Activated CD4-positive, alpha-beta T cell treated with anti-CD3 and anti-CD28 coated beads, Interleukin-2, Interleukin-4, amounts not matched to agents 100 ng/mL and 50 ng/mL, durations not matched to agents 16 hours and 8 hours (primary cell): ENCODE measurements at places on chromosomes 5 and 9.

DNA sequence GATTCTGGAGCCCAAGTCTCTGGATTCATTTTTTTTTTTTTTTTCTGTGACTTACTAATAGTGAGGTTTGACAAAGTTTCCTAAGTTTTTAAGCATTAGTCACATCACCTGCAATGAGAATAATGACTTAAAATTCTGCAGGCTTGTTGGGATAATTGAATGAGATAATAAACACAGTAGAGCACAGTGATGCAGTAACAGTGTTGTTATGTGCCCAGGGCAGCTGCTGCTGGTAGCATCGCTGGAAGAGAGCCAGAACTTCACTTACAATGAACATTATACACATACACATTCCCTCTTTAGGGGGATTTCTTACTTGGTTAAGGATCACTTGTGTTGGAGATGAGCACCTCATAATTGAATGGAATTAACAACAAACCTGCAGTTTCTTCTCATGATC is 78.9 kb downstream of the ALDH7A1 start:
- DNase-seq = no peak

- no peak for DNase-seq
These were observed 153.2 kb downstream of the XRCC4 start for GRCh38 chr5:83230511-83230910.

DNA sequence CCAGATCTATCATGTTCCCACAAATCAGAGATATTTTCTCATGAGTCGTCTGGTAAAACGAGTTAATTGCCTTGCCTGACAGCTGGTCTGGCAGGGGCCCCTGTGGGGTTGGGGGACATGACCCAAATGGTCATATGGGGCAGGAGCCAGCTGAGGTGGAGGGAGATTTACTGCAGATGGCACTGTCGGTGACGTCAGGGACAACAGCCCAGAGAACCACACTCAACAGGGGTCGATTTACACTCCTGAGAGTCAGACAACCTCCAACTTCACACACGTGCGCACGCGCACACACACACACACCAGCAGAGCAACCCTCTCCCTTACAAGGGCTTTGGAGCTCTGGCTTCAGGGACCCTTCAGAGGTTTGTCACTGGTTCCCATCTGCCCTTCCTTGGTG is 23.4 kb upstream of the GABRP start:
- DNase-seq = no peak

GRCh38 chr9:80951675-80952074 is 737.7 kb downstream of the TLE1 start:
- DNase-seq = no peak

DNA sequence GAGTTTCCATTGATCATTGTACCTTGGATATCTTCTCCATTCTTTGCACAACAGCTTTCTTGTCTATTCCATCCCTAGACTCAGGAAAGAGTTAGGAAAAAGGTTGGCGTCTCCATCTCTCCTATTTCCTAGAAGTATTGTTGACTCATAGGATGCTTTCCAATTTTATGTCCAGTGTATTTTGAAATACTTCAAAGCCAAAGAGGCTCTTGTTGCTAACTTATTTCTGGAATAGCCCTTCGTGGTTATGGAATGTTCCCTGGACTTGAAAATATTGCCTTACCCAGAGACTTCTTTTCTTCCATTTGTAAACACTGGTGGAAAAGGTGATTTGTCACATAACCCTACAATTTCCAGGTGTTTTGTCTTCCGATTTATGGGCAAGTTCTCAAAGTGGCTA is 402.3 kb upstream of the ZNF608 start:
- DNase-seq = no peak

DNA sequence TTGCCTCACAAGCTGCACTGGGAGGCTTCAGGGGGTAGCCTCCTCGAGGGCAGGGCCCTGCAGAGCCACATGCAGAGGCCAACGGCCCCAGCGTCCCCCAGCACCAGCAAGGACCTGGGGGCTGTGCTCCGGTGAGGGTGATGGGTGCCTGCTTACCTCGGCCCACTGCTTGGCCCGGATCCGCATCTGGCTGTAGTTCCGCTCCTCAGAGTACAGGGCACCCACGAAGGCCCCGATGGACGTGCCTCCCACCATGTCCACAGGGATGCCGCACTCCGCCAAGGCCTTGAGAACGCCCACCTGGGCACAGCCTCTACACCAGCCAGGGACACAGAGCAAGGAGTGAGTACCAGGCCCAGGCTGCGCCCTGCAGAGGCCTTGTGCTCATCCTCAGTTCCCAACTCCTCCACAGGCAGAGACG is 8.0 kb upstream of the NSMF start:
- DNase-seq = no peak

GRCh38 chr5:16712620-16713019 is 95.8 kb upstream of the RETREG1 start:
- DNase-seq = no peak

DNA sequence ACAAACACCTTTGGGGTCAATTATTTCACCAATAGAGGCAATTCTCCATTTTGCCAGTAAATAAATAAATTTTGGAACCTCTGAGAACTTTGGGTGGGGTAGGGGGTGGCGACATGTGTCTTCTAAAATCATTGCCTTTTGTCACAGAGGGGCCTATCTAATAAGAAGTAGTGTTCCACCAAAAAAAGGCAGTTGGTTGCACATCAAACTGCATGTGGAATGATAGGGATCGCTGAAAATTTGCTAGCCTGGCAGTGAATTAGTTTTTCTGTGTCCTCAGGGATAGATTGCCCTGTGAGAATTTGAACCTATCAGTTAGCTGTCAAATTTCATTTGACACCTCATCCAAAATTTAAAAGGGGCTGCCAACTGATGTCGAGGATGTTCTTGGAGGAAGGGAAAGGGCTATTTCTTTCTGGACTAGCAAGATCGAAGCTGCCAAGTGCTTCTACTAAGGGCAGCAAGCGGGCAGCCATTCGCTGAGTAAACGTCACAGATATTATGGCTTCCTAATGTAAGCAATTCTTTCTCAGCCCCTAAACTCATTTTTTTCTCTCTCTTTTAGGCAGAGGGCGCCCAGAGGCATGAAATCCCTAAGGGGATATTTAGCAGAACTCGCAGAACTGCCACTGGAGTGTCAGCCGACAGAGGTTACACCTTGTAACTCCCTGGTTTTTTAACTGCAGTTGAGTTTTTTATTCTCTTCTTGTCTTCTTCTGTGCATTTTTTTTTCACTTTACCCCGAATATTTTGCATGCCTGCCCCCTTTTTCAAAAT is 2208.1 kb upstream of the WWC1 start:
- no peak for DNase-seq

- DNase-seq = no peak
These were observed 104.0 kb upstream of the POU5F2 start for GRCh38 chr5:93845376-93845775.

GRCh38 chr5:156405988-156406387 is 79.0 kb downstream of the SGCD start:
- DNase-seq = no peak

- DNase-seq = no peak
These were observed 3.8 kb downstream of the TMEM8B start for GRCh38 chr9:35832814-35833213.

DNA sequence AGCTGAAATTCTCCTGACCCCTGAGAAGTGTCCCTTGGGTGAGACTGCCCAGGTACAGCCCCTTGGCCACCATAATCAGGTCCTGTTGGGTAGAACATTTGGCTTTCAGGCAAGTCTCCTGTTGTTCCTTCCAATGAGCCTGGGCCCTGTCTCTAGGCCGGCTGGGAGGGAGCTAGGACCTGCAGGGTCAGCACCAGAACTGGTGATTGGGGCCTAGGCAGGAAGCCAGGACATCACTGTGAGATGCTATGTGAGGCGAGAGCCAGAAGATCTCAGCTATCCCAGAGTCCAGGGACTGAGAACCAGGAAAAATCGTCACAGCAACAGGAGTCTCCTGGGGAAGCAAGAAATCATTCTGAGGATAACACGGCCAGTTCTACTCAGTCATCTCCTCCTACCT is 51.5 kb downstream of the PCDH1 start:
- no peak for DNase-seq

GRCh38 chr5:132601071-132601728 is 44.4 kb downstream of the RAD50 start:
- no peak for DNase-seq

DNA sequence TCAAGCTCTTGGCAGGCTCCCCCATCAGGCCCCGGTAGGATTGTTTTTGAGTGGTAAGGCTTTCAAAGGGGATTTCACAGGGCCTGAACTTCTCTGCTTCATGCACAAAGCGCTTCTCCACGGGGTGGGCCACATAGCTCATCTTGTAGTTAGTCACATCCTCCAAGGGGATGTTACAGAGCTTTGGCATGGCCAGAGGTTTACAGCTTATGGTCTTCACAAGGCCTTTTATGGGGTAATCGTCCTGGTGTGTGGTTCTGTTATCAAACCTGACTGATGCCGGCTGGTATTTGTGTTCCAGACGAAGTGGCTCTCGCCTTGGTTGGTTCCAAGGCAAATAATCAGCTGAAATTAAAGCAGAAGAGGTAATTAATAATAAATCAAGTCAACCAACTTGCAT is 104.3 kb downstream of the SAXO1 start:
- DNase-seq = no peak

- no peak for DNase-seq
These were observed 137.2 kb upstream of the TAF11L2 start for GRCh38 chr5:17360879-17361278.

- DNase-seq = no peak
These were observed 25.2 kb upstream of the PITX1 start for GRCh38 chr5:135059000-135059923.

DNA sequence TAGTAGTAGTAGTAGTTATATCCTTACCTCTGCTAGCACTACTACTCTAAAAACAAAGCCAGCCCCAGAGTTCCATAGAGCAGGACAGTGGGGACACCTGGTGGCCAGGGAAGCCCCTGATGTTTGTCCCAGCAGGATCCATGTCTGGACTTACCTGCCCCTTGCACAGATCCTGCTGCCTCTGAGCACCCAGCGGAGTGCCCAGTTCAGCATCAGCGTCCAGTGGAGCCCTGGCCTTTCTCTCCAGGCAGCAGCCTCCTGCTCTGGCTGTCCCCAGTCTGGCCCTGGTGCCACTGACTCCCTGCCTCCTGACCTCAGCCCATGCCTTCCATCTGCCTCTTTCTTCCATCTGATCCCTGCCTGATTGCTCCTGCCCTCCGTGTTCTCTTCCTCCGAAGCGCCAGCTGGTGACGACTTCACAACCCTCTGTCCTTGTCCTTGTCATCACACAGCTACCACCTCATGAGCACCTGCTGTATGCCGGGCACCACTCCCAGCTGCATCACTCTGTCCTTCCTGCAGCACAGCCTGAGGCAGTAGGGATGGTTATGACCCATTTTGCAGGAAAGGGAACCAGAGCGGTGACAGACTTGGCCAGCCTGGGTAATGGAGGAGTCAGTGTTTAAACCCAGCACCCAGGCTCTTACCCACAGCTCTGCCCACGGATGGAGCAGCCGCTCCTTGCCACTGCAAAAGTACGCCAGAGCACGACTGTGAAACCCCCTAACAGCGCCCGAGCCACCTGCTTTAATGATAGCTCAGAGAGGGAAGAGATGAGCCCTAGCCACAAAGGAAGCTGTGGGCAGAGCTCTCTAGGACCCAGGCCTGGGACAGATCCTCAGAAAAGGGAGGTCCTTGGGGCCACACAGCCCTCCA is 11.5 kb downstream of the SARDH start:
- no peak for DNase-seq

DNA sequence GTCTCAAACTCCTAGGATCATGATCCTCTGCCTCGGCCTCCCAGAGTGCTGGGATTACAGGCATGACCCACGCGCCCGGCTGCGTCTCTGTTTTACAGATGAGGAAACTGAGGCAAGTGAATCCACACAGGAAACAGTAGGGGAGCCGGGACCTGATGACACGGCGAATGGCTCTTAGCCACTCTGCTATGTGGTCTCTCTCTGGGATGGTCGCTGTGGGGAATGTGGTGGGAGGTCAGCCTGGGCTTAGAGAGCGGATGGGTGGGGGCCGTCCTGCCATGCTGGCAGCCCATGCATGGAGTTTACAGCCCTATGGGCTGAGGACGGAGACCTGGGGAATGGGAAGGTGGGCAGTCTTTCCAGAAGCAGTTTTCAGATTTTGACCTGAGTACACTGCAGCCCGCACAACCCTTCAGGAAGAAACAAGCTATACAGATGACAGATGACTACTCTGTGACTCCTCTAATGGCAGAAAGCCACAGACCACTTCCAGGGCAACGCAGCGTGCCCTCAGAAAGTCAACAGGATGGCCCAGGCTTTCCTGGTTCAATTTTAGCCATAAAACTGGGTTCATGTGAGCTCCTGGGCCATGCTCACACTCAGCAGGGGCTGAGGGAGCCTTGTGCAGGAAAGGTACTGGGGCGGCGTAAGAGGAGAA is 136.1 kb upstream of the RAPGEF1 start:
- DNase-seq = peak; percentile 11

GRCh38 chr5:75226916-75227315 is 9.8 kb downstream of the ANKRD31 start:
- DNase-seq = no peak

GRCh38 chr5:6080930-6081726 is 297.2 kb downstream of the MED10 start:
- no peak for DNase-seq

GRCh38 chr9:16150501-16150900 is 597.7 kb downstream of the CCDC171 start:
- DNase-seq = no peak

- no peak for DNase-seq
These were observed 30.1 kb downstream of the FXN start for GRCh38 chr9:69065660-69066059.

GRCh38 chr5:142151436-142152383 is 43.1 kb downstream of the NDFIP1 start:
- DNase-seq = peak; percentile 61

DNA sequence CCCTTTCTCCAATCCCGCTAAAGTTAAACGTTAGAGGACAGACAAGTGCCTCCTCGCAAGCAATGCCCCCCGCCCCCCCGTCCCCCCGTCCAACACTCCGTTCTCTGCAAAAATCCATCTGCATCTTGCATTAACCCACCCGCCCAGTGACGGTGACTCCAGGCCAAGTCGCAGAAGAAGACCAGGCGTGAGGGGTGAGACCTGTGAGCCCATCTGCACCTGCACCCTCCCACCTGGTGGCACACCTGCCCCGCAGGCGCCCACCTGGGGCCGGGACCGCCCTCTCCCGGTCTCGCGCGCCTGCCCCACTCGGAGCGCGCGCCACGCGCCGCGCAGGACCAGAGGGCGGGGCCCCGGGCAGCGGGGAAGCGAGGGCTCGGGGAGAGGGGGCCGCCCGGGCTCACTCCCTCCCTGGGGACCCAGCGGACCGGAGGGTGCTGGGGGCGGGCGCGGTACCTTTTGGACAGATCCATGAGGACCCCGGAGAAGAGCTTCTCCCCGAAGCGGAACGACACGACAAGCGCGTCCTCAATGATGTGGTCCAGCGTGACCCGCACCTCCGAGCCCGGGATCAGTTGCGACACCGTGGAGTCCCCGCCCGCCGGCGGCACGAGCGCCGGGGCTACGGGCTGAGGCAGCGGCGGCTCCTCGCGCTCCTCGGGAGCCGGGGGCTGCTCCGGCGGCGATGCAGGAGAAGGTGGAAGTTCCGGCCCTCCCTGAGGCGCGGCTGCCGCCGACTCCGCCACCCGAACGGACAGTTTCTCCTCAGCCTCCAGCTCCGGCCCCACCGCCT is 705 bp downstream of the PWWP2A start:
- DNase-seq = peak; percentile 14

DNA sequence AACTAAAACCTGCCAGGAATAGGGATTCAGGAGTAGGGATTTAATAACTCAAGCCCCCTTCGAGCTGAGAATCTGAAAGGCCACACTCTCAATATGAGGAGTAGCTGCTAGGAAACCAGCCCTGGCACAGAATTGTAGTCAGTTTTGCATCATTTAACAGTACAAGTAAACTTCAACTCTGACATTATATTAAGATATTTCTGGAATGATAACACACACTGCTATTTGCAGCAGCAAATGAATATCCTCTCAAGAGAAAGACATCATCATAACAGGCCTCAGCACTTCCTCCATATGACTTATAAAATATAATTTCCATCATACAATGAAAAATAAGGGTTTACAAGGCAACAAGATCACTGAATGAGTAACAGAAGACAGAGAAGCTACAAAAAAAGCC is 138.2 kb upstream of the RFX3 start:
- DNase-seq = no peak
